Stimulated activated CD4-positive, alpha-beta T cell treated with anti-CD3 and anti-CD28 coated beads, Interleukin-15, amount 100 ng/mL, for 1 hour (primary cell): ENCODE measurements at places on chromosomes 1 and 21.

GRCh38 chr1:205434738-205435137, 12.9 kb upstream of the LEMD1 start:
- no peak for DNase-seq

- no peak for DNase-seq
These were observed 79.0 kb downstream of the PCP4 start for GRCh38 chr21:39946199-39946598.

- DNase-seq: no peak
These were observed 67.7 kb upstream of the MPC2 start for GRCh38 chr1:168004531-168004930.

DNA sequence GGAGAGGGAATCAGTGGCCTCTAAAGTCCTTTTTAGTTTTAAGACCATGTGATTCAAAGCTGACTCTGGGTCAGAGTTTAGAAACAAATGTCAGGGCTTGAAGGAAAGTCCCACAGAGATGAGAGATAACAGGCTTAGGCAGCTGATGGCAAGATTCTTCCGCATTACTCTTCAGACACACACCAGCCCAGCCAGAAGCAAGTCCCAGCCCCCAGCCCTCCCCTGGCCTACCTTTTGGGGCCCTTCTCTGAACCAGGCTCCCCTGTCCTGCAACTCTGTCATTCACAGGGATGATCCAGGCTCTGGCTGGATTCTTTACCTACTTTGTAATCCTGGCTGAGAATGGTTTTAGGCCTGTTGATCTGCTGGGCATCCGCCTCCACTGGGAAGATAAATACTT, 13.1 kb upstream of the CASQ1 start:
- DNase-seq: no peak

GRCh38 chr1:69794831-69795230, 227.1 kb downstream of the LRRC7 start:
- no peak for DNase-seq
